ENCODE measurements at places on chromosomes 12 and 14.

DNA sequence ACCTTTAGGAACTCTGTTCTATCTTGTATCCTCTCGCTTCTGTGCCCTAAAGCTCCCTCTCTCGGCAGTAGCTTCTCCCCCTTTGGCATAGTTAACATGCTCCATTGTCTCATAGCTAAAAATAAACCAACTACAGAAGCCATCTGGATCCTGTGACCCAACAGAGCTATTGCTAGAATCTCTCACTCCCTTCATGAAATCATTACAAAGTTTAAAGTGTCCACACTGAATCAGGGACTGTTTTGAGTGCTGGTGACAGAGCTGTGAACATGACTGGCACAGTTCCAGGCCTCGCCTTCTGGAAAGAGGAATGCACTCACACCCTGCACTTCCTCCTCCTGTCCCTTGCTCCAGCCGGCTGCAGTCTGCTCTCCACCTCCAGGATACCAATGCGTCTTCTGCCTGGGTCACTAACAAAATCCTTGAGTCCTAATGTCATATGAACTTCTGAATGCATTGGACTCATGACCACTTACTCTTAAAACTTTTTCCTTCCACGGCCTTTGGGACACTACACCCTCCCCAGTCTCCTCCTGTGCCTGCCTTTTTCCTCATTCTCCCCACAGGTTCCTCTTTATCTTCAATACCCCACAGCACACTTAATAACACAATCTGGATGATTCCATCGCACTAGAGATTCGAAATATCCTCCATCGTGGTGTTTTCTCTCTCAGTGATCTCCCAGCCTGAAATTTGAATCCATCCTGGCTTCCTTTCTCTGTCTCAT, 13.2 kb downstream of the PLBD1 start:
- no peak for DNase-seq

- DNase-seq: peak; percentile 32
Observed at GRCh38 chr12:94074980-94075629, 73.3 kb upstream of the PLXNC1 start.

- no peak for DNase-seq
Observed at GRCh38 chr12:13241833-13242488, 45.4 kb downstream of the EMP1 start.

DNA sequence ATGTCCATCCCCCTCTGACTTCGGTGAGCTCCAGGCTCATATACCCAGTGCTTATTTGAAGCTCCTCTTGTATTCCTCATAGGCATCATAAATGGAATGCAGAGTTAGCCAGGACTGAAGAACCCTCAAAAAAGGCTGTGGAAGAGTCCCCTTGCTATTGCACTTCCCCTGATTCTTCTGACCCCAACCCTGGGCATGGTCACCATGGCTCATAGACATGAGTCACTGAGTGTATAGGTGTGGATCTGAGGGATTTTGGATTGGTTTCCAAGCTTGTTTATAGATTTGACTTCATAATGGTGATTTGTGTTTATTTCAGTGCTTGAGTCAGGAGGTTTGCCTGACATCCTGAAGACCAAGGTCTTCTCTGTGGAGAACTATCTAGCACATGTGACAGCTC, 98.4 kb upstream of the SLC38A2 start:
- no peak for DNase-seq

Data from endothelial cell (in vitro differentiated cells).